ENCODE measurements at places on chromosomes 3 and 15. TPM values are rescaled to one million over a fixed set of nuclear protein-coding genes. Genes with fewer than 3 reads are reported as not detected.

The TLR9 gene
- not detected for total RNA-seq

The ENTPD3 gene
- not detected for total RNA-seq

The CYP1A2 gene
- not detected for total RNA-seq

The SLCO2A1 gene
- total RNA-seq: 0.16 TPM

The ROPN1 gene
- total RNA-seq: not detected

The SMCO1 gene
- not detected for total RNA-seq

The SCN5A gene
- 1.6 TPM for total RNA-seq

The ADAMTSL3 gene
- total RNA-seq: 1.7 TPM

The PROS1 gene
- 5.8 TPM for total RNA-seq

The GOLGA8J gene
- not detected for total RNA-seq

The CLRN1 gene
- total RNA-seq: not detected

The SELENOT gene
- 79.7 TPM for total RNA-seq

The REC114 gene
- total RNA-seq: not detected

Data from SJSA1 (cell line).